ENCODE measurements at places on chromosomes 11 and 22.

GRCh38 chr11:64602466-64603070, 11.5 kb downstream of the SLC22A12 start:
- DNase-seq = no peak

DNA sequence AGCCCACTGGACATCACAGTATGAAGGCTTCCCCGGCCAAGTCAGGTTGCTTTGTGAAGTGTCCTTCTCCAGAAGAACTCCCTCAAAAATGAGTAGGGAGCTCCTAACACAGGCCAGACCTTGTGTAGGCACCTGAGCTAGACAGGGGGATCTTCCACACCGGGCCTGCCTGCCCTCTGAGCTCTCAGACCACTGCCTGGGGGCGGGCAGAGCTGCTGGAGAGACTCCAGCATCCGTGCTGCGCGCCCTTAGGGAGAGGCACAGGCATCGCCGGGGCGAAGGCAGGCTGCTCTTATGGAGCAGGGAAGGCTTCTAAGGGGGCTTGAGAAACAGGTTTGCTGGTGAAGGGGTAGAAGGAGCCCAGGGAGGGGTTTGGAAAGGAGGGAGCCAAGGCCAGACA, 4.4 kb downstream of the KCNJ5 start:
- no peak for DNase-seq

DNA sequence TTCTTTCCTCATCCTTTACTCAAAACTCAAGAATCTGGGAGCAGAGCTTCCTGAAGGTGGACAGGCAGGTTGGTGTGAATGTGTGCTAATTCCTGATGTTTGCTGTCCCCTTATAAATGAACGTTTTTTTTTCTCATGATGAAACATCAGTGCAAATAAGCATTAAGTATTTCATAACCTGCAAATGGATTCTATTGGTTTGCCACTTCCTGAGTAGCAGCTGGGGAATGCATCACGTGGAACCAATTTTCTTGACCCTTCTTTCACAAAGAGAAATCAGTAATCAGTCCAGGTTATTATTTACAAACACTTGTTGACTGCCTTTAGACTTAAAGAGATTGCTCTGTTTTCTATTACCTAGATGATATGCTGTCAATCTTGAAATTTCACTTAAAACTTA, 40.1 kb upstream of the SCN3B start:
- no peak for DNase-seq

- DNase-seq = no peak
These were observed 20.1 kb downstream of the TMPRSS6 start for GRCh38 chr22:37089434-37089833.

DNA sequence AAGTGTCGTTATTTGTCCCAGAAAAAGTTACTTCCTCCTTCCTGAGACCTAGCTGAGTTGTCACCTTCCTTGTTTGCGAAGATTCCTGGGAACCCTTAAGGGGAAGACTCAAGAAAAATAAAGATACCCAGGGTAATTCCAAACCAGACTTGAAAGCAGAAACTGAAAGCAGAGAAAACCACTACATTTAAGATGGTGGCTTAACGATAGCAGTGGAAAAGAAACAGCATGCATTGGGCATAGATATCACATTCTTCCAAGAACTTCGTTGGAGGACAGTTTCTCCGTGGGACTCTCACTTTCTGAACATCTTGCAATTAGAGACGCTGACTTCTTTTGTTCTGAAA, 89.1 kb downstream of the FAM76B start:
- no peak for DNase-seq

- no peak for DNase-seq
These were observed 92.6 kb downstream of the DEPDC5 start for GRCh38 chr22:31846161-31847115.

DNA sequence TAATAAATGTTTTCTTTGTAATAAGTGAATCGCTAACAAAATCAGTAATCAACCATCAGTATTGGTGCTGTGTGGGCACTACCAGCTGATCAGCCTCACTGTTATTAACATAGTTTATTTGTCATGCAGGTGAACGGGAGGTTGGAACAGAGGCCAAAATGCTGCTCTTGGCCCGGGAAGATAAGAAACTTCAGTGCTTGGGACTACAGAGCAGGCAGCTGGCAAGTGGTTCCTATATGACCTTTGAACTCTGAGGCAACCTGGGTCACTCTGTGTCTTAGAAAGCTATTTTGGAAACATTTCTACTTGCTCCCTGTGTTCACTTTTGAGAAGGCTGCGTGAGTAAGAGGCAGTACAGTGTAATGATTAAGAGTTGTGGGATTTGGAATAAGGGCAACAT, 36.5 kb upstream of the DNAJB13 start:
- no peak for DNase-seq

- DNase-seq = no peak
These were observed 60.2 kb upstream of the HMGXB4 start for GRCh38 chr22:35197071-35197470.

DNA sequence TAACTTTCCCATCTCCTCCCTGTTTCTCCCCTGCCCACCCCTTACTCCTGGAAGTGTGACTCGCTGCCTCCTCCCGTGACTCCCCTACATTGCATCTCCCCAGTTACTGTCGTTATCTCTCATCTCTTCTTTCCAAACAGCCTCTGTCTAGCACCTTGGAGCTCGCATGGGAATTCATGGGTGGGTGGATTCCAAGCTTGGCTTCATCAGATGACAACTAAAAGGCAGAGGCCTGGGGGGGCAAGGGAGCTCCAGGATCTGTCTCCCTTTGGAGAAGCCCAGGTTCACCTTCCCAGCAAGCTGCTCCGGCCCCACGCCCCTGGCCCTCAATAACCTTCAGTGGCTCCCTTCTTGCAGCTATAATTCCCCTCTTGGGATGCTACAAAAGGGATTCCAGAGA, 6.9 kb upstream of the CCND1 start:
- no peak for DNase-seq

- no peak for DNase-seq
These were observed 100.9 kb downstream of the SYN3 start for GRCh38 chr22:32957200-32957803.

GRCh38 chr11:763549-764321, 13.6 kb downstream of the GATD1 start:
- DNase-seq = no peak

GRCh38 chr11:72637926-72638325, 36.3 kb downstream of the PDE2A start:
- no peak for DNase-seq

Measured in activated CD8-positive, alpha-beta memory T cell treated with anti-CD3 and anti-CD28 coated beads for 48 hours (primary cell).